ENCODE measurements at places on chromosomes 5 and 9.
A peak's percentile ranks its signal among the peaks of the same experiment; 100 is the strongest.

GRCh38 chr9:88193766-88194165 lies 55.5 kb upstream of the SPATA31C2 start:
- DNase-seq, result no peak

- DNase-seq, result no peak
Measured at GRCh38 chr9:133715866-133716563, 22.1 kb downstream of the SARDH start.

DNA sequence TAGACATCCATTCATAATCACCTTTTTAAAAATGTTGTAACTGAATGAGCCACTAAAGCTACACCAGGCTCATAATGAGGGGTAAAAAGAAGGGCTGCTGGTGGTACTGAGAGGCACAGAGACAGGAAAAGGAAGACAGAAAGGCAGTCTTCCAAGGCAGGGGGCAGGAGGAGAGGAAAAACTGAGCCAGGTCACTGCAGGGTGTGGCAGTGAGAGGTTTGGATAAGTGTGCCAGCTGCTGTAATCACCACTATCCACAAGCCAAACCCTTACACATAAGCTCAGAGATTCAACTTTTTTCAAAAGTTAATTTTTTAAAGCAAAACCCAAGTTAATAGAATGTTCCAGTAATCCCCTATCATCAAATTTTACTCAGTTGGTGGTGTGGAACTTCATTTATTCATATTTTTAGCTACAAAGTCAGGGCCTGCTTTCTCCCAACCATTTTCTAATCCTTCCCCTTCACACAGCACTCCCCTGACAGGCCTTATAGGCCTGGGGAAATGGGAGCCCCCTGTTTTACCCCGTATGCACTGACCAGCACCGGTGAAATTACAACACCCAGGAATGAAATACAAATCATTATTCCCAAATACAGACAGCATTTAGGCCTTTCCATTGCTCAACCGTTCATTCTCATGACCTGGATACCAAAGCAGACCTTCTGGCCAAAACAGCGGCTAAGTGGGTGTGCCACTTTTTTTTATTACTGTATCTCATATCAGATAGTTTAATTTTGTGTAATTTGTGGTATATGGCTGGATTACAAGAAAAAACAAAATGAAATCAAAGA lies 76.3 kb downstream of the EFNA5 start:
- no peak for DNase-seq

GRCh38 chr5:24767086-24767485 lies 122.3 kb upstream of the CDH10 start:
- no peak for DNase-seq

GRCh38 chr9:83066771-83067170 lies 3.8 kb upstream of the RASEF start:
- peak; percentile 90 for DNase-seq

DNA sequence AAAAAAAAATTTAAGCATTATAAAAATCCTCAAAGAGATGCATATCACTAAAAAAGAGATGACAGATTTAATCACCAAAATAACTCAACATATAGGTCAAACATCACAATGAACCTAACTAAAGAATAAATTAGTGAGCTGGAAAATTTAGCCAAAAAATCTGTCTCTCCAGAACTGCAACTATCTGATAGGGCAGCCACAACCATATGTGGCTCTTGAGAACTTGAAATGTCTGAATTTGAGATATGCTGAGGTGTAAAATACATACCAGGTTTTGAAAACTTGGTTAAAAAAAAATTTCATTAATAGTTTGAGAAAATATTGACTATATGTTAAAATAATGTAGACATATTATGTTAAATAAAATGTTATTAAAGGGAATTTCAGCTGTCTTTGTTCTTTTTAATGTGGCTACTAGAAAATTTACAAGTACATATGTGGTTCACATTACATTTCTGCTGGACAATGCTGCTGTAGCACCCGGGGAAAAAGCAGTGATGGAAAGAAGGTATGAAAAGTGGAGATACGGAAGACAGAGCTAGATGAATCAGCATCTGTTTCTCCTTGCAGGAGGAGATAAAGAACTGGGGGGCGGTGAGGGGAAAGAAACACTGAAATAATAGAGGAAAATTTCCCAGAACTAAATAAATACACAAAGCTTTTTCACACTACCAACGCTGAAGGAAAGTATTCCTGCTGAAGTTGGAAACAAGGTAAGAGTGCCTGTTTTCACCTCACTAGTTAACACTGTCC lies 66.1 kb downstream of the DCP2 start:
- no peak for DNase-seq

DNA sequence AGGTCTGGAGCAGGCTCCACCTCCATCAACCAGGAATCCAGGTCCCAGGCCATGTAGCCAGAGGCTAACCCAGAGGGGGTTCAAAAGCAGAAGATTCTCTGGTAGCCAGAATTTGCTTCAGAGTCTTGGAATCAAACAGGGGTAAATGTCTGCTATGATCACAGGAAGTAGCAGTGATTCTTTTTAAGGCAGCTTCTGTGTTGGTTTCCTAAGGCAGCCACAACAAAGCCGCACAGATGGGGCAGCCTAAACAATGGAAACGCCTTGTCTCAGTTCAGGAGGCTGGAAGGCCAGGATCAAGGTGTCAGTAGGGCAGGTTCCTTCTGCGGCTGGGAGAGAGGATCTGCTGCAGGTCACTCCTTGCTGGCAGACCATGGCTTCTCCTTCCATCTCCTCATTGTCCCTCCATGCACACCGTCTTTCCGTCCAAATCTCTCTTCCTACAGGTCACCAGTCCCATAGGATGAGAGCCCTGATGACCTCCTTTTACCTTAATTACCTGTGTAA lies 167.3 kb downstream of the ROR2 start:
- DNase-seq, result no peak

GRCh38 chr9:127444921-127445850 lies 6.0 kb downstream of the RPL12 start:
- DNase-seq, result peak; percentile 21

DNA sequence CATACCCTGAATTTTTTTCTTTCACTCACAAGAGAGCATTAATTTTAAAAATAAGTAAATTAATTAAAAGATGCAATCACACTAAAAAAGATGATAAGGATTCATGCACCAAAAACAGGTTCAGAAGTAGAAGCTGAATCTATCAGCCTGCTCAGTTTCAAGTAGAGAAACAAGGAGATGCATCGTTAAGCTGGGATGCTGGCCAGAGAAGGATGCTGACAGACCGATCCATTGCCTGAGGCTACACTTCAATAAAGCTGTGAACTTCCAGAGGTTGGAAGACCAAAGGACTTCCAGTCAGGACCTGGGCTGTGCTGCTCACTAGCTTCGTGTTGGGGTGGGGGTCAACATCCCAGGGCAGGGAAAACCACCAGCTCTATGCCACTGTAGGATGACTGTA lies 457.7 kb downstream of the EFNA5 start:
- no peak for DNase-seq

- no peak for DNase-seq
Measured at GRCh38 chr5:74143721-74144330, 496.7 kb downstream of the ENC1 start.

DNA sequence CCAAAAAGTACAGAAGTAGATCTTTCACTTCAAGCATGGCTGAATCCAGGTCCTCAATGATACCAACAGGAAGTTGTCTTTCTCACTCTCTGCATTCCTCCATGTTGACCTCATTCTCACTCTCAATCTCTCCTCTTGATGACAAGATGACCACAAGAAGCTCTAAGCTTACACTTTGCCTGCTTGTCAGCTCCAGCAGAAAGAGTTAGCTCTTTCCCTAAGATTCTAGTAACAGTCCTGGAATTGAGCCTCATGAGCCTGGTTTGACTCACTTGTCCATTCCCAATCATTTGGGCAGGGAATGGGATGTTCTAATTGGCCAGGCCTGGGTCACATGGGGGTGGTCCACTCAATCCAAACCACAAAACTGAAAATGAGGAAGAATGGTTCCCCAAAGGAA lies 3.3 kb upstream of the CLTA start:
- DNase-seq, result peak; percentile 83

GRCh38 chr5:18394443-18394804 lies 760.2 kb downstream of the TAF11L14 start:
- no peak for DNase-seq

GRCh38 chr5:170484847-170485615 lies 18.8 kb upstream of the KCNIP1 start:
- DNase-seq, result no peak

- peak; percentile 48 for DNase-seq
Measured at GRCh38 chr5:148387325-148387724, 3.6 kb downstream of the FBXO38 start.

Data from AG08395 (cell line).